ENCODE measurements at places on chromosomes 1 and 21. TPM values are rescaled to one million over a fixed set of nuclear protein-coding genes. Genes with fewer than 3 reads are reported as not detected.

DNA sequence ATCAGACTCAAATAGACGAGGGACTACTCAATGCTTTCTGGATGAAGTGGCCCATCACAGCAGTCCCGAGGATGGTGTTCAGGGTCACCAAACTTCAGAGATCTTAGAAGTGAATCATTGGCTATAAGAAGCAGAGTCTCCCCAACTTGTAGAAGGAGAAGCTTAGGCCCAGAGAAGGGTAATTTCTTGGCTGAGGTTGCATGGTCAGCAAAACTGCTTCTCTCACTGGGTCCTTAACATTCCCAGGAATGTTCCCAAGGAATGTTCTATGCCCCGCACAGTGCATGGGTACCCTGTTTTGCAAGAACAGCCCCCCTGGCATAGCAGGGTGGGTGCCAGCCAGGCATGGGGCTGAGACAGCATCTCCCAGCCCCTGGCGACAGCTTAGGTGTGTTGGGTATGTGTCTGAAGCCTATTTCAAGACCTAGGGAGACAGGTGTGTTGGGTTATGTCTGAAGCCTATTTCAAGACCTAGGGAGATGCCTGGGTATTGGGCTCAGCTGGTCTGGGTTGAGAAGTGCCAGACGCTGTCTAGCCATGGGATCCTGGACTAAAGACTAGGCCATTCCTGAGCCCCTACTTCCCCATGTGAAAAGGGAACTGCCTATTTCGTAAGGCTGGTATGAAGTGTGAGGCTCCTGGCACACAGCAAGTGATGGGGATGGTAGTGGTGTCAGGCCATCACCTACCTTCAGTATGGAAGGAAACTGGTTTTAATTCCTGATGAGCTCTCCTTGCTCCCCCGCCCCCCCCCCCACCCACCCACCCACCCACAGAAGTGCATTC is 26.1 kb downstream of the PADI6 start:
- DNase-seq: no peak

DNA sequence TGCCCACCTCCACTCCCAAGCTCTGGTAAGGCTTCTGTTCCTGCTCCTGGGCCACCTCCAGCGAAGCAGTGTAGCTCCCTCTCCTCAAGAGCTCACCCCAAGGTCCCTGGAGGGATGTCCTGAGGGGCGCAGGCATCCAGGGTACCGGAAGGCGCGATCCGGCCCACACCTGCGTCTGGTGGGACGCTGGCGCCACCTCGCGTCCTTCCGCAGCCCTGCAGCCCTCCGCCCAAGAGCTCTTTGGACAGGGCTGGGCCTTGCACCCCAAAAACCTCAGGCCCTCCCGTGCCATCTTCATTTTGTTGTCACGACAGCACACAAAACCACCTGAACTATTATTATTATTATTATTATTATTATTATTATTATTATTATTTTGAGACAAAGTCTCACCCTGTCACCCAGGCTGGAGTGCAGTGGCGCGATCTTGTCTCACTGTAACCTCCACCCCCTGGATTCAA is 49.2 kb upstream of the PAX7 start:
- DNase-seq: no peak

DNA sequence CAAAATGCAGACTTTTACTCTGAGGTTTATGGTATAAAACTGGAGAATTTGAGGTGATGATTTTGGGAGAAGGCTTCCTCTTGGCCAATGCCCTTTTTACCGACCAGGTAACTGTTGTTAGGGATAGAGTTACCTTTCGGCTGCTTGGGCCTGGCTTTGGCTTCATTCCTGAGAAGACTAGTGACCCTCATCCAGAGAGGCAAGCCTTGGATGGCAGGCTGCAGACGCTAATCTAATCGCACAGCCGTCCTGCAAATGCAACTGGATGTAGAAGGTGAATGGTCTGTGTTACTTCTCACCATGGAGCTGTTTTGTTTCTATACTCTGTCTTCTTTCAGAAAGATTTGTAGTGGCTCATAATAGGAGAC is 124.6 kb downstream of the CNIH3 start:
- DNase-seq: no peak

DNA sequence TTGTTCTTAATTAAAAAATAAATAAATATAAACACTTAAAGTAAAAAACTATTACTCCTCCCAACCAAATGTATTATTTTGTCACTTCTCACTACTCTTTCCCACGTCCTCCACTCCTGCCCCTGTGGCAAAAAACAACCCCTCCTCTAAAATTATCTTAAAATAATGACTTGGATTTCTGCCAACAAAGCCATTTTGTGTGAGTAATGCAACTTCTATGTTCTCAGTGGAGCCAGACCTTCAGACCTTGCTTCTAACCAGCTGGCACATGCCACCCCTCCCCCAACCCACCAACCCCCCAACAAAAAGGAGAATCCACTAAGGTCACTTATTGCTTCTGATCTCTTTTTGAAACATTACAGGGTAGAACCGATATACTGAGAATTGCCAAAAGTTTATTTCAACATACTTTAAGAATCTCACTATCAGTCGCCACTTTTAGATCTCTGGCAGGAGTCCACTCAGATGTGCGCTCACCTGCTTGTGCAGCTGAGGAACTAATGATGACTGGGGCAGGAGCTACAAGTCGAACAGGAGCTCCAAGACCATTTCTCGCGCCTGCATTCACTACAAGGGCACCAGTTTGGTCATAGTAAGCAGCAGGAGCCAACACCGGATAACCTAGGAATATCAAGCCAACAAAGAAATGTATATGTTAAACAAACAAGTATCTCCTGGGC is 58.3 kb upstream of the SDC3 start:
- no peak for DNase-seq

DNA sequence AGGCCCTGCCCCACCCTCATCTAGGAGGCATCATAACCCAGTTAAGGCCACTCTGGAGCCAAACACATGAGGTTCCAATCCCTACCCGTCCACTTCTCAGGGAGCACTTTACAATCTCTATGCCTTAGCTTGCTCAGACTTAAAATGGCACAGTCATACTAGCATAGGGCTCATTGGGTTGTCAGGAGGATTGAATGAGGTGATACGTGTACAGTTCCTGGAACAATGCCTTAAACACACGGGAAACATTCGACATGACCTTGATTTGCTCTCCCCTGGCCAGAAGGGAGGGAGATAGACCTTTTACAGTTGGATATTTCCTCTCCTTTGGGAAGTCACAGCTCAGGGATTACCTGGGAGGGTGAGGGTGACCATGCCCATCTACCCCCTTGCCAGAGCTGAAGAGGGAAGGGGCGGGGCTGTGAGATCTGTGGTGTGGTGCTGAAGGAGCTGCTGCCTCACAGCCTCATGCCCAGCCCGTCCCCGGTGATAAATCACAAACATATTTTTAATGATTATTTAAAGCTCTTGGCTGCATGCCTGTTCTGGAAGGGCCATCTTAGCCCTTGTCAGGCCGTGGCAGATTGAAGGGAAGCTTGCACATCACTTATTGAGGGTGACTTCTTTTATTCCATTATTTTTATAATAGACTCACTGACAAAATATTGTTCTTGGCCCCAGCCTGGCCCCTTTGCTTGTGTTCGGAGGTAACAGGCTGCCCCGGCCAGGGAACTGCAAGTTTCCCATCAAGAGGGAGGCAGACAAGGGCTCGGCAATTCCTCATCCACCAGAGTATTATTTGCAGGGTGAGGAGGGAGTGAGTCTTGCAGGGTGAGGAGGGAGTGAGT is 83.4 kb downstream of the FOXD2 start:
- no peak for DNase-seq

GRCh38 chr1:221858818-221859611 is 117.1 kb upstream of the DUSP10 start:
- DNase-seq: no peak

GRCh38 chr1:86914998-86915736 is 732 bp downstream of the HS2ST1 start:
- DNase-seq: no peak

- no peak for DNase-seq
These were observed 56.6 kb downstream of the PCNX2 start for GRCh38 chr1:233238884-233239431.

GRCh38 chr1:7628273-7628672 is 142.8 kb upstream of the VAMP3 start:
- no peak for DNase-seq

DNA sequence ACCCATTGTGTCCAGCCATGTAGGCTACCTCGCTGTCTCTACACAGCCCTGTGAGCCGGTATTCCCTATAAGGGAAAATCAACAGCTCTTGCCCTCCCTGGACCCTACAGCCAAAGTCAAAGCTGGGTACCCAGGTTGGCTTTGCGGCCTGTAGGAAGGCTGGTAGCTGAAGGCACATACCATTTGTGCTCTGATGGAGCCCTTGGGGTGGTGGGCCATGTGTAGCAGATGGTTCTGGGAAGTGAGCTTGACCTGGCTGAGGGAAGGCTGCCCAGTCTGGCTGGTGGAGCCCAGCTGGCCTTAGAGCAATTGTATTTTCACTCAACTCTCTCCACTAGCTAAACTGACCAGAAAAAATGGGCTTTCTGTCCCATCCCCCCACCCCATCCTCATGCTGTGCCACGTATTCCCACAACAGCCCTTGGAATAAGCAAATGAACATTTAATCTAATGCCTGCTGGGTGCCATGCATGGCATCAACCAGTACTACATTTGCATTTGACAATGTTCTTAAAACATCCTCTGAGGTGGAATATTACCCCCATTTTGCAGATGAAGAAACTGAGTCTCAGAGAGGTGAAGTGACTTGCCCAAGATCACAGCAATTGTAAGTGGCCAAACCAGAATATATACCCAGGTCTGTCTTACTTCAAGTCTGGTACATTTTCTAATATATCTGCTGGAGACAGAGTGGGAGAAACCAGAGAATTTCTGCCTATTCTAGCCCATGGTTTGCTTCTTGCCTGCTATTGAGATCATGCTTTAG is 56.8 kb downstream of the NDUFS5 start:
- no peak for DNase-seq

The DAP3 gene
- total RNA-seq: 105 TPM

The SH2D5 gene
- not detected for total RNA-seq

The TNFRSF14 gene
- total RNA-seq: 15.7 TPM

The LRRC39 gene
- 155 TPM for total RNA-seq

The RGS13 gene
- total RNA-seq: not detected

The TSACC gene
- total RNA-seq: not detected

The PERM1 gene
- total RNA-seq: 174 TPM
